H1 (cell line): ENCODE measurements at places on chromosomes 12 and 14.

DNA sequence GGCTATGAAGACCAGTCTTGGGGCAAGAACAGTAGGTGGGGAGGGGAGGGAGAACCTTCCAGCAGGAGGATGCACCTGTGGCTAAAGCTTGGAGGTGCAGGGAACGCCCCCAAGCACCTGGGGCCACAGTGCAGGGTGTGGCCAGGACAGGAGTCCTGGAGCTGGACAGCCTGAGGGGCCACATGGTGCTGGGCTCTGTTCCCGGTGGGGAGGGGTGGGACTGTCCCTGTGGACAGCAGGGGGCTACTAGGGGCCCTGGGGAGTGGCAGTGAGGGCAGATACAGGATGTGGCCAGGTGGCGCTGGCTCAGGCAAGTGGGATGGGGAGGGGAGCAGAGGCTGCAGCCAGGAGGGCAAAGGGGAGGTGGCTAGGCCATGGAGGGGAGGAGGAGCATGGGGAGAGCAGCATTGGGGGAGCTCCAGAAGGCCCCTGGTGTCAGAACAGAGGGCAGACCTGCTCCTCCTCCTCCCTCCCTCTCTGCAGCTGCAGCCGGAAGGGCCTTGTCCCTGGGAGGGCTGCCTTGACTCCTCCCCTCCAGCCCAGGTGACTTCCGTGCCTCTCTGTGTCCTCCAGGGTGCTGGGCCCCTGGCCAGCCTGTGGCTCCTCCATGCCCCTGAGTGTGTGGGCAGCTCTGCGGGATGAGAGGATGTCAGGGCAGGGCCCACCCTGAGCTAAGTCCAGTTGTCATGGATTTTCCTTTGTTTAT is 68.4 kb upstream of the DLK1 start:
- DNase-seq: no peak

- no peak for DNase-seq
Observed at GRCh38 chr14:104424406-104425072, 155.0 kb upstream of the C14orf180 start.

DNA sequence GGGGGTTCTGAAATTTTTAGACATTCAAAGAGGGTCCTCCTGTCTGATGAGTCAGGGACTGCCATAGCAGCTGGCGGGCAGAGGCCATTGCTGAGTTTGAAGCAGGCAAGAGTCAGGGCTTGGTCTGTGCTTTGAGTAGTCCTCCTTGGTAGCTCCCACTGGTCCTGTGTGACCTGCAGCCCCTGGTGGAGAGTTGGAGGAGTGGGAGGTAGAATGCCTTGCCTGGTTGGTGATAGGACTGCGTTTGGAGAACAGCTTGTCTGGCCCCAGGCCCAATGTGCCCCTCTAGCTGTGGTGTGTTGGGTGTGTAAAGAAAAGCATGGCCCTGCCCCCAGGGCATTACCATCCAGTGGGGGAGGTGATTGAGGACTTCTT is 116.7 kb downstream of the BEGAIN start:
- no peak for DNase-seq

DNA sequence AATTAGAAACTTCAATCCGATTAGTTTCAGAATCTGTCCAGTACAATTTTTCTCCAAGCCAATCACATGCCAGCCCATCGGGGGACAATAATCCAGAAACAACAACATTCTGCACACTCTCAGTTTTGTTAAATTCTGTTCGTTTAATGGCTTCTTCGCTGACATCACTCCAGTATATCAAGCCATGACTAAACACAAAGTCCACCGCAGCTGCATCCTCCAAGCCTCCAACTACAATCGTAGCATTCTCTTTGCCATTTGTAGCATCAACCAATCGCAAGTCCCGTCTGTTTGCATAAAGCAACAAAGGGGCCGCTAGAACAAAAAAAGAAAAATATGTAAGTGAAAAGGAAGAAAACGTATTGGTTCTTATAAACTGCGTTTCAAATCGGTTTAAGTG is 22.5 kb downstream of the LRP6 start:
- no peak for DNase-seq

GRCh38 chr12:91099836-91100235 is 11.5 kb downstream of the LUM start:
- DNase-seq: no peak
